Fibroblast of lung (primary cell): ENCODE measurements at places on chromosomes 1 and 21. TPM values are rescaled to one million over a fixed set of nuclear protein-coding genes. Genes with fewer than 3 reads are reported as not detected.

DNA sequence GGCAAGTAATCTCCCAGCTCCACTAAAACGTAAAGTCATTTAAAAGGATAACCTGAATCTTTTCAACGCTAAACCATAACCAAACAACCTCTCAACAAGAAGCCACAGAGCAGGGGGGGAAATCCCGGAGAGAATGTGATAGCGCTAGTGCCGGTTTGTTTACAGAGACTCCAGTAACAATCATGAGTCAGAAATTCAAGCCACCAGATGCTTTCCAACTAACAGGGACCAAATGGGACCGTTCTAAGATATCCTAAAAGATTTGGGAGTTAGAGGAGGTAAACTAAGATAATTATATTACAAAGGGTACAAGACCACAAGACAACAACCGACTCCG is 825 bp downstream of the DCAF8 start:
- DNase-seq, result peak; percentile 82

The TGFB2 gene
- polyA plus RNA-seq, result 7.1 and 29.1 TPM in 2 replicates

- DNase-seq, result no peak
These were observed 31.3 kb downstream of the PKNOX1 start for GRCh38 chr21:43005635-43006034.

The IBA57 gene
- polyA plus RNA-seq, result 1.3 and 1.4 TPM in 2 replicates

DNA sequence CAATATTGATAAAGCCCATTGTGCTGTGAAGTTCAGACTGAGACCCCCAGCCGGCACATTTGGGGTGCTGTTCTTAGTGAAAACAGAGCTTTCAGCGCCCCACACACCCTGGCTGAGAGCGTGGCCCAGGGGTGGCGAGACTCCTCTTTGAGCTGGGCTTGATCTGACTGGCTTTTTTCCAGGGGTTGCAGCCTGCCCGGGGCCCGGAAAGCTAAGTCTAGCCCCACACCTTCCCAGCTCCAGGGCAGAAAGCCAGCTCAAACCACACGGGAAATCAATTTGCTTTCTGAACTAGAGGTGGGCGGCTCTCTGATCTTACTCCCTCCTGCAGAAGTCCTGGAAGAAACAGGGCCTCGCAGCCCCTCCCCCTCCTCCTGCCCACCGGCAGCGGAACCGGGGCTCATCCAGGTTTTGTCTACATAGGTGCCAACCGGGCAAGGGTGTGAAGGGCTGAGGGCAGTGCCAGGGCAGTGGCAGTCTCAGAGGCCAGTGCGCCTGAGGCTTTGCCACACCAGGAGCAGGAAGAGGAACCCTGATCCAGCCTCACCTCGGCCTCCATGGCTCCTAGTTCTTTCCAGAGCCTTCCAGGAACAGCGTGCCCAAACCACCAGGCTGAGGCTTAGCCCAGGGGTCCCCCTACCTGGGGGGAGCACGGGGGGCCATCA is 155.3 kb downstream of the NPHP4 start:
- DNase-seq, result no peak

DNA sequence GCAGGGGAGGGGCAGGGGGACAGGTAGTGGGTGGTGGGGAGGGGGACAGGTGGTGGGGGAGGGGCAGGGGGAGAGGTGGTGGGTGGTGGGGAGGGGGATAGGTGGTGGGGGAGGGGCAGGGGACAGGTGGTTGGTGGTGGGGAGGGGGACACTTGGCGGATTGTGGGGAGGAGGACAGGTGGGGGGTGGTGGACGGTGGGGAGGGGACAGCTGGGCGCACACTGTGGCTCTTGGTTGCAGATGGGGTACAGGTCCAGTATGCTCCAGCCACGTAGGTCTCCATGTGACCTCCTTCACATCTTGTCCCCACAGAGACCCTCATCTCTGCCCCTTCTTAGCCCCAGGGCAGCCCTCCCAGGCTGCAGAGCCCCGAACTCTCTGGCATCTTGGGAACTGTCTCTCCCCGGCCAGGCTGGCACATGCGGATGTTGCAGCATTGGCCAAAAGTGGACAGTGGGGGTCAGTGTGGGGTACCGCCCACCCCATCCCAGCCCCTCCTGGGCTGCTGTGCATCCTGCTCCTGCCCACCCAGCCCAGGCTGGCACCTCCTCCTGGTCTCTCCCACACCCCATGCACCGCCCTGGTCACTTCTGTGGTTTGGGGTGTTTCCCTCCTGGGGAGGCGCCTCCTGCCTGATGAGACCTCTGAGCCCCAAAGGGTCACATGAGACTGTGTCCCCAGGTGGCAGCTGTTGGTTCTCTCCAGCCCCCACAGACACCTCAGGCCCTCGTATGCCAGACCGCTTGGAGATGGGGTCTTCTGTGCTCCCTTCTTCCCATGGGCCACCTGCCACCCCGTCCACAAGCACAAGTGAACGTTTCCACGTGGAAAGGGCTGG is 7.6 kb upstream of the SLC19A1 start:
- no peak for DNase-seq

GRCh38 chr1:246765521-246765920 is 41.3 kb downstream of the SCCPDH start:
- no peak for DNase-seq

- DNase-seq, result no peak
These were observed 12.1 kb upstream of the C8B start for GRCh38 chr1:56977910-56978309.

- no peak for DNase-seq
These were observed 444 bp upstream of the AGTRAP start for GRCh38 chr1:11735531-11735853.

DNA sequence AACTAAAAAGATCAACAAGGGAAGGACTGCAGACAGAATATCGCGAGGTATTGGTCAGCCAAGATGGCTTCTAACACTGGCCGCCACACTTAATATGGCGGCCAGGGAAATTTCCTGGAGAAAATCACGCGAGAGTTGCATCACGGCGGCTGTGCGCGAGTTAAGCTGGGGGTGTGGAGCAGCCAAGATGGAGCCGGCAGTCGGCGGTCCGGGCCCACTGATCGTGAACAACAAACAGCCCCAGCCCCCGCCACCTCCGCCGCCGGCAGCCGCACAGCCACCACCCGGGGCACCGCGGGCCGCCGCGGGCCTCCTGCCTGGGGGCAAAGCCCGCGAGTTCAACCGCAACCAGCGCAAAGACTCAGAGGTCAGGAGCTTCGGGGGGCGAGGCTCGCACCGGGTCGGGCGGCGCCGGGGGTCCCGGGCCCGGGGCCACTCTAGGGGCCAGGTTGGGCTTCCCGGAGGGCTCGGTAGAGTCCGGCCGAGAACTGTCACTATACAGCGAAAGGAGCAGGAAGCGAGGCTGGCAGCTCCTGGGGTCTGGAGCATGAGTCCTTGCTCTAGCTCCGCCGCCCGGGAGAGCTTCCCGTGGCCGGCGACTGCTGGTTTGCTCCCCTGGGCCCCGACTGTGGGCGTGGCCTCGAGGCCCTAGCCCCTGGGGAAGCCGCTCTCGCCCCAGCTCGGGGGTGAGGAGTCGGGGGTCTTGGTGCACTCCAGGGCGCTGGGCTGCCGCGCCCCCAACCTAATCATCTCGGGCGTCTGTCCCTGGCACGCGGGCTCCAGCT is at the start of gene STRIP1:
TSS of gene STRIP1 (plus strand) at position 174 of the 785 bp plus-strand sequence. CDS start at position 188, 14 bp downstream.
- peak; percentile 98 for DNase-seq

DNA sequence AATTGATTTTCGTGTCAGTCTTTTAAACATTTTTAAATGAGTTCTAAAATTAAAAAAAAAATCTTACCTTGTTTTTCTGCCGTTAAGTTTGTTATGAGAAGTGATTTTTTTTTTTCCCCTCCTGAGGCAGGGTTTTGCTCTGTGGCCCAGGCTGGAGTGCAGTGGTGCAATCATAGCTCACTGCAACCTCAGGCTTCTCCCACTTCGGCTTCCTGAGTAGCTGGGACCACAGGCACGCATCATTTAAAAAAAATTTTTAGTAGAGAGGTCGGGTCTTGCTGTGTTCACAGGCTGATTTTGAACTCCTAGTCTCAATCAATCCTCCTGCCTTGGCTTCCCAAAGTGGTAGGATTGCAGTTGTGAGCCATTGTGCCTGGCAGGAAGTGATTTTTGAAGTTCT is 41.1 kb downstream of the MTR start:
- no peak for DNase-seq

GRCh38 chr21:42616446-42616845 is 37.0 kb upstream of the PDE9A start:
- no peak for DNase-seq

The PRAMEF2 gene
- polyA plus RNA-seq, result not detected in 2 replicates

- no peak for DNase-seq
These were observed 8.7 kb upstream of the SLC25A24 start for GRCh38 chr1:108208724-108209446.

- peak; percentile 58 for DNase-seq
These were observed 12.7 kb downstream of the PACC1 start for GRCh38 chr1:212401838-212402582.

DNA sequence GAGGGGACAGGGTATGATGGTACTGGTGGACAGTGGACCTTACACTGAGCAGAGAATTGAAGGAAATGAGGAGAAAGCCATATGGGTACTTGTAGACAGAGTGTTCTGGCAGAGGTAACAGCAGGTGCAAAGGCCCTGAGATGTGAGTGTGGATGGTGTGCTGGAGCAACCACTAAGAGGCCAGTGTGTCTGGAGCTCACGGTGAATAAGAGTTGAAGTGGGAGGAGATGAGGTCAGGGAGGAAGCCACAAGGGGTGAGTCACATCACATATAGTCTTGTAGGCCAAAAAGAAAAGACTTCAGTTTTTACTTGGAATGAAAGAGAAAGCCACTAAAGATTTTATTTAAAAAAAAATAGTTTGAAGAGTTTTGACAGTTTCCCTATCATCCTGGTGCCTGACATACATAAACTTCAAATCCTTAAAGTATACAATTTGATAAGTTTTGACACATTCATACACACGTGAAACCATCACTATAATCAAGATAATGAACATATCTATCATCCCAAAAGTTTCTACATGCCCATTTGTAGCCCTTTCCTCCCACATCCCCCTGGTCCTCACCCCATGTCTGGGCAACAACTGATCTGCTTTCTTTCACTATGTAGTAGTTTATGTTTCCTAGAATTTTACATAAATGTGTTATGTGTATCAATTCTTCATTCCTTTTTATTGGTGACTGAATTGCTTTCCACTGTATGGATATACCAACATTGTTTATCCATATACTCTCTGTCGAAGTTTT is 148.4 kb downstream of the GPATCH2 start:
- DNase-seq, result peak; percentile 97

DNA sequence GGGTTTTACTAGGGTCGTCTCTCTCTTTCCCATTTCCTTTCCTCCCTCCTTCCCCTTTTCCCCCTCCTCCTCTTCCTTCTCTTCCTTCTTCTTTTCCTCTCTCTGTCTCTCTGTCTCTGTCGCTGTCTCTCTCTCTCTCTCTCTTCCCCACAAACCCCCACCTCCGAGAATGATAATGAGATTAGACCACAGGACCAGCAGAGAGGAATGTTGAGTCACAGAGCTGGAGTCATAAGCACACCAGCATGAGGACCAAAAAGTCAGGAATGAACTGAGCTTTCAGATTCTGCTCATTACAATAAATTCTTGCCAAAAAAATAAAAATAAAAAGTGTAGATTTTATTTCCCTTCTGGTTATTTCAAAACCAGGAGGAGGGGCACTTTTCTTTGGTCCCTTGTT is 377.4 kb downstream of the LTN1 start:
- DNase-seq, result peak; percentile 25

The ERG gene
- polyA plus RNA-seq, result 0.14 TPM in 1 of 2 replicates, not detected in the other

DNA sequence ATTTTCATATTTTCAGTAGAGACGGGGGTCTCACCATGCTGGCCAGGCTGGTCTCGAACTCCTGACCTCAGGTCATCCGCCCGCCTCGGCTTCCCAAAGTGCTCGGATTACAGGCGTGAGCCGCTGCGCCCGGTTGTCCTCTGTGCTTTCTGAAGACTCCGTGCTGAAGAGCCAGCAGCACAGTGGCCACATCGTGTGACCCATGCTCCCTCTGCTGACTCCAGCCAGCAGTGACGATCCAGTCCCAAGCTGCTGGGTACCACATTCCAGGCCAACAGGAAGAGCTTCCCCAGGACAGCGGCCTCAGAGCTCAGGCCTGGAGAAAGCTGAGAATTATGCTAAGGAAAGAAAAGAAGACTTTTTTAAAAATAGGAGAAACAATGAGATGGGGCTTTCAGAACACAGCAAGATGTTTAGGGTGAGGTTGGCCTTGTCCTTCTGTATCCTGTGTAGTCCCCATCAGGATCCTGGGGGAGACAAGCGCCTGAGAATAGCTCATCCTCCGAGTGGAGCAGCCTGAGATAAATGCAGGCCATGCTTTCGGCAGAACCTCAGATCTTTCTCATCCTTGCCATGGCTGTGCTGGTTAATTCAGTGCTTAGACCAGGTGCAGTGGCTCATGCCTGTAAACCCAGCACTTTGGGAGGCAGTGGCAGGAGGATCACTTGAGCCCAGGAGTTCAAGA is 207.1 kb downstream of the SLC35F3 start:
- DNase-seq, result peak; percentile 2

The KRTAP19-3 gene
- polyA plus RNA-seq, result not detected in 2 replicates

The CD52 gene
- 0.28 and 0.31 TPM in 2 replicates for polyA plus RNA-seq

DNA sequence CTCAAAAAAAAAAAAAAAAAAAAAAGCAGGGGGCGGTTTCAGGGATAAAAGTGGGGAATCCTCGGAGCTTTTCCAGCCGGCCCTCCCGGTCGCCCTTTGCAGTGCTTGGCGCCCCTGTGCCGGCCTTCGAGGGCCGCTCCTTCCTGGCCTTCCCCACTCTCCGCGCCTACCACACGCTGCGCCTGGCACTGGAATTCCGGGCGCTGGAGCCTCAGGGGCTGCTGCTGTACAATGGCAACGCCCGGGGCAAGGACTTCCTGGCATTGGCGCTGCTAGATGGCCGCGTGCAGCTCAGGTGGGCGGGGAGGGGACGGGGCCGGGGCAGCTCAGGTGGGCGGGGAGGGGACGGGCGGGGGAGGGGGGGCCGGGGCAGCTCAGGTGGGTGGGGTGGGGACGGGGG is 25.3 kb downstream of the RNF223 start:
- no peak for DNase-seq

- DNase-seq, result no peak
These were observed 140.0 kb downstream of the VAV3 start for GRCh38 chr1:107824946-107825345.

GRCh38 chr1:62295921-62296491 is 23.2 kb downstream of the KANK4 start:
- peak; percentile 84 for DNase-seq

GRCh38 chr1:115135681-115136080 is 46.4 kb upstream of the TSPAN2 start:
- no peak for DNase-seq

- peak; percentile 100 for DNase-seq
These were observed 15.5 kb downstream of the PI4KB start for GRCh38 chr1:151311589-151312331.

DNA sequence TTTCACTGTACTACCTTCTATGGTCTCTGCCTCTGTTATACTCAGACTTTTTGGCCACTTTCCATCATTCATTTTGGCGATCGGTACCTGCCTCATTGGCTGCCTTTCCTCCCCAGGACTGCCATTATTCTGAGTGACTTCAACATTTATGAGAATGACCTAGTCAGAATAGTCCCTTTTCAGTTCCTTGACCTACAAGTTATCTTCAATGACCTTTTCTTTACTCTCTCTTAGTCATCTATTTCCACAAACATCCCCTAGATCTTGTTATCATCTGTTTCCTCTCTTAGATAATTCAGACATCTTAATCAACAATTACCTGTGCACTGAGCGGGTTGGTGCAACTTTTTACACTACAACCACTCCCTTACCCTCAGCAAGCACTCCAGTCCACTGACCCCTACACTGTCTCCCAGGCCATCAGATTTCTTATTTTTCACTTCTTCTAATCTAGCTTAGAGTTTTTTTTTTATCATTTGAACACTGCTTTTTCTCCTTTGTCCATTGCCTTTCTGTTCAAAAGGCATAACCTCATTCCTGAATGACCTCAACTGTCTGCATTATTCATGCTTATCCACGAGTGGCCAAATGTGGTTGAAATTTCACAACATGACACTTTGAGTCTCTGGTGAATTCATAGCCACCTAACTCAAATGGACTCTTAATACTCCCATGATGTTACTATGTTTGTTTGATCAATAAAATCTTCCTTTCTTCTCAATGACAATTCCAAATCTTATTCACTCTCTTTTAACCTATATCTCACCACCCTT is 112.7 kb downstream of the HMCN1 start:
- DNase-seq, result peak; percentile 82
